ENCODE measurements at places on chromosomes 4 and X. TPM values are rescaled to one million over a fixed set of nuclear protein-coding genes. Genes with fewer than 3 reads are reported as not detected.
A peak's percentile ranks its signal among the peaks of the same experiment; 100 is the strongest.

PNMA5 gene
- total RNA-seq = not detected

OR13H1 gene
- not detected for total RNA-seq

SPANXN3 gene
- not detected for total RNA-seq

KLB gene
- not detected for total RNA-seq

CT47B1 gene
- total RNA-seq = not detected

ADH1A gene
- total RNA-seq = not detected

MND1 gene
- 2.7 TPM for total RNA-seq

CNGA1 gene
- not detected for total RNA-seq

GPRASP3 gene
- total RNA-seq = 3.3 TPM

PRRG3 gene
- not detected for total RNA-seq

TBX22 gene
- total RNA-seq = not detected

UCHL1 gene
- 348 TPM for total RNA-seq

SSX1 gene
- not detected for total RNA-seq

STPG2 gene
- 0.29 TPM for total RNA-seq

GRCh38 chr4:98685225-98686042 is 27.0 kb upstream of the TSPAN5 start:
- H3K4me1 ChIP-seq = peaks cover 18% of the 10 kb centered on the region
- H3K4me3 ChIP-seq = no peak overlapping the region
- H3K27me3 ChIP-seq = no peaks in the 10 kb centered on the region
- no peaks in the 10 kb centered on the region for H3K36me3 ChIP-seq
- no peak overlapping the region for H3K27ac ChIP-seq
- DNase-seq = no peak

- H3K27me3 ChIP-seq = no peaks in the 10 kb centered on the region
- H3K27ac ChIP-seq = no peak overlapping the region
- H3K36me3 ChIP-seq = no peaks in the 10 kb centered on the region
- no peak overlapping the region for H3K4me3 ChIP-seq
- DNase-seq = no peak
Observed at GRCh38 chr4:70515367-70516250, 2.8 kb upstream of the AMTN start.

DNA sequence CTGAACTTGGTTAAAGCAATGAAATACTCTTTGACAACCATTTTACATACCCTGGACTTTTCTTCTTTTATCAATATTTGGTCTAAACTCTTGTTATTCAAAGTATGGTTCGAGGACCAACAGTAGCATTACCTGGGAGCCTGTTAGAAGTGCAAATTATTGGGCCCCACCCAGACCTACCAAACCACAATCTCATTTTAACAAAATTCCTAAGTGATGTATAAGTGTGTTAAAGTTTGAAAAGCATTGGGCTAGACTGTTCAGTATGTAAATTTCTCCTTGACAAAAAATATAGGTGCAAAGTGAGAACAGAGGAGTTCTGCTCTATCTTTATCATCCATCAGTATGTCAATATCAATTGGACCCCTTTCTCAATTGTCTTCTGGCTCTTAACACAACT is 67.1 kb downstream of the PGRMC1 start:
- H3K4me3 ChIP-seq = no peak overlapping the region
- DNase-seq = no peak
- H3K27ac ChIP-seq = no peak overlapping the region
- H3K36me3 ChIP-seq = no peaks in the 10 kb centered on the region

DNA sequence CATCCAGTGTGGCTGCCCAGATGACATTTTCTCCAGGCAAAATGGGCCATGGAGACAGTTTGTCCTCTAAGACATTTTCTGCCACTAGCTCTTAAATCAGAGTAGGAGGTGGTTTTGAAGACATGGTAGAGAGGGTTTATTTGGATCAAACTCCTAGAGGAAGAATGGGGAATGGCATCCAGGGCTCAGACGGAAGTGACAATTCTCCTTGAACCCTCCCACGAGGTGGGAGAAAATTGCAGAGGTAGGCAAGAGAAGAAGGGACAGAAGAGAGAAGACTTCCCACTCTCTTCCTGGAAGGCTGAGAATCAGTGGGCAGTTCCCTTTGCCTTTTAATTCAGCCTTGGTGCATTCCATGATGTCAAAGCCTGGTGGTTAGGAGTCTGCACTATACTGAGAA is 194.0 kb downstream of the SMIM20 start:
- H3K4me1 ChIP-seq = peaks cover 9% of the 10 kb centered on the region
- H3K36me3 ChIP-seq = no peaks in the 10 kb centered on the region
- no peak overlapping the region for H3K4me3 ChIP-seq
- DNase-seq = no peak
- no peaks in the 10 kb centered on the region for H3K27me3 ChIP-seq

DNA sequence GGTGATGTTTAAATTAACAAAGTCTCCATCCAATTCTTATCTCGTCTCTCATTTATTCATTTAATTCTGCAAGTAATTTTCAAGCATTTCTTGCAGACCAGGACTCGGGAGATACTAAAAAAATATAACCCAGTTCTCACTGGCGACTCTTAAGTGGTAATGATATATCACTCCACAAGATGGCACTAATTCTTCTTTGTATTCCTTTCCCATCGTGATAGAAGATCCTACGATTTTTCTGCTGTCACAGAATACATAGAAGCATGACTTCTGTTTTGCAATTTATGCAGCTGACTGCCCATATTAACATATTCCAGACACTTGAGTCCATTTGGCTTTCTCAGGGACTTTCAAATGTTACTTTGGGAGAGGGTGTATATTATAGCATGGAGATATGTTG is 64.0 kb upstream of the FGF13 start:
- H3K27me3 ChIP-seq = no peaks in the 10 kb centered on the region
- no peaks in the 10 kb centered on the region for H3K36me3 ChIP-seq
- no peaks in the 10 kb centered on the region for H3K4me1 ChIP-seq
- H3K4me3 ChIP-seq = no peak overlapping the region

DNA sequence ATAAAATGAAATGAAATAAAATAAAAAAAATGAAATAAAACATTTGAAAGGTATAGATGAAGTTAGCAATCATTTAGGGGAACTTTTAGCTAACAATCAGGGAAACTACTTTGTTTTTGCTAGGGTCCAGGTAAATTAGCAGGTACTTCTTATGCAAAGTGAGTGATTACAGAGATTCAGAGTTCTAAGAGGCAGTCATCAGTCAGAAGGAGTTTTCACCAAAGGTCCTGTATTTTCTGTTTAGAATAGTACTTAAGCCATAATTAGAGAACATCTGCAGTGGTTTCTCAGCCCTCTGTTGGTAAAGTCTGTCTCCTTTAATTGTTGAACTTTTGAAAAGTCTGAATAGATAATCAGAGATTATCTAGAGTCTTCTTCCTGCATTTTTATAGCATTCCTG is 50.6 kb downstream of the STIM2 start:
- H3K27ac ChIP-seq = no peak overlapping the region
- H3K36me3 ChIP-seq = no peaks in the 10 kb centered on the region
- H3K27me3 ChIP-seq = no peaks in the 10 kb centered on the region
- no peak for DNase-seq
- no peaks in the 10 kb centered on the region for H3K4me1 ChIP-seq

DNA sequence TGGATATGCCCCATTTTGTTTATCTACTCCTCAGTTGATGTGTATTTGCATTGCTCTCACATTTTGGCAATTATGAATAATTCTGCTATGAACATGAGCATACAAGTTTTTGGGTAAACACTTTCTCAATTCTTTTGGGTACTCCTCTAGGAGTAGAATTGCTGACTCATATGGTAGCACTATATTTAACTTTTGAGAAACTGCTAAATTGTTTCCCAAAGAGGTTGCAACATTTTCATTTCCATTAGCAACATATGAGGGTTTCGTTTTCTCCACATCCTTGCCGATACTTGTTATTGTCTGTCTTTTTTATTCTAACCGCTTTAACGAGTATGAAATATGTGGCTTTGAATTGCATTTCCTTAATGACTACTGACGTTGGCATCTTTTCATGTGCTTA is 185.4 kb downstream of the TSPAN5 start:
- H3K4me1 ChIP-seq = peaks cover 40% of the 10 kb centered on the region
- no peak overlapping the region for H3K27ac ChIP-seq
- no peaks in the 10 kb centered on the region for H3K27me3 ChIP-seq
- H3K4me3 ChIP-seq = no peak overlapping the region
- DNase-seq = peak; percentile 27

GRCh38 chrX:17024886-17025285 is 78.4 kb downstream of the REPS2 start:
- DNase-seq = no peak
- H3K4me1 ChIP-seq = no peaks in the 10 kb centered on the region
- H3K36me3 ChIP-seq = no peaks in the 10 kb centered on the region

GRCh38 chrX:123171781-123172180 is 12.3 kb upstream of the GRIA3 start:
- H3K36me3 ChIP-seq = no peaks in the 10 kb centered on the region
- H3K27me3 ChIP-seq = no peaks in the 10 kb centered on the region
- H3K4me3 ChIP-seq = no peak overlapping the region
- no peak for DNase-seq

GRCh38 chr4:7572894-7573293 is 138.2 kb upstream of the PSAPL1 start:
- H3K27ac ChIP-seq = no peak overlapping the region
- DNase-seq = no peak
- no peaks in the 10 kb centered on the region for H3K4me1 ChIP-seq
- H3K27me3 ChIP-seq = peaks cover 3% of the 10 kb centered on the region
- H3K36me3 ChIP-seq = no peaks in the 10 kb centered on the region

DNA sequence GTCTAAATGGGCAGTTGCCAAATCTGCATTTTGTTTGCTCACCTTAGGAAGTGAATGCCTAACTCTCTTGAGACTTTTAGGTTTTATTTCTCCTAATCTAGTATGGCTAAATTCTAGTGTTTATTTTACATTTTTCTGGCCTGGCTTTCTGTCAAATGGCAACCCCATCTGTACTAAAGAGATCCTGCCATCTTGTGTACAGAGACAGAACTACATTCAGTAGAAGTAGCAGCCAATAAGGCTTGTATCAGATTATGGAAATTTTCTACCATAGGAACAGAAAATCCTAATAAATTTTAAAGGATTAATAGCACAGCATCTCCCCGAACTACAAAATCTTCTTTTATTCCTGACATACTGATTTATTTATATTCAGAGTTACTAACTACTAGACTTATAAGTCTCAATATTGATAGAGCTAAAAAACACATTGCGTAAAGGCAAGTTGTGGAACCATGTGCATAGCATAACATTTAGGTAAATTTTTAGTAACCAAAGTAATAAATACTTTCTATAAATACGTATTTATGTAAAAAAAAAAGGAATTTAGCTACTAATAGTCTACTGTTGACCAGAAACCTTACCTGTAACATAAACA is 45.5 kb downstream of the TMEM144 start:
- DNase-seq = no peak
- peaks cover 3% of the 10 kb centered on the region for H3K4me1 ChIP-seq
- H3K4me3 ChIP-seq = no peak overlapping the region
- H3K27me3 ChIP-seq = no peaks in the 10 kb centered on the region
- H3K27ac ChIP-seq = no peak overlapping the region
- no peaks in the 10 kb centered on the region for H3K36me3 ChIP-seq

DNA sequence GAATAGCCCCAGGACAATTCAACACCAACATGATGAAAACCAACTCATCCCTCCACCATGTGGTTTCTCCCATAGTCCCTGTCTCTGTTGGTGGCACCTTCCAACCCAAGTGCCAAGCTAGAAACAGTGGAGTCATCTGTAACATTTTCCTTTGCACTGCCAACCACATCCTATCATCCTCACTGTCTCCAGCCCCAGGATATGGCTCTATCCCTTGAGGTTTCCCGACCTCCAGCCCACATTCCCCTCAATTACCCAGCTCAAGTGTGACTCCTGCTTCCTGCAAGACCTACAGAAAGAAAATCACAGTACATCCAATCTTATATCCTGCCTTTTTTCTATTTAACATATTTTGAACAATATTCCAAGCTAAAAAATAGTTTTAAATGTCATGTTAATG is 24.2 kb downstream of the PNMA6F start:
- H3K4me3 ChIP-seq = no peak overlapping the region
- no peaks in the 10 kb centered on the region for H3K36me3 ChIP-seq
- H3K4me1 ChIP-seq = no peaks in the 10 kb centered on the region

- H3K36me3 ChIP-seq = no peaks in the 10 kb centered on the region
- no peaks in the 10 kb centered on the region for H3K4me1 ChIP-seq
- no peak overlapping the region for H3K27ac ChIP-seq
- H3K27me3 ChIP-seq = no peaks in the 10 kb centered on the region
- no peak overlapping the region for H3K4me3 ChIP-seq
Observed at GRCh38 chr4:62004881-62005280, 804.8 kb downstream of the ADGRL3 start.

- DNase-seq = no peak
- H3K36me3 ChIP-seq = no peaks in the 10 kb centered on the region
- H3K4me1 ChIP-seq = peaks cover 4% of the 10 kb centered on the region
Observed at GRCh38 chrX:150542846-150543229, 25.6 kb upstream of the MTM1 start.

DNA sequence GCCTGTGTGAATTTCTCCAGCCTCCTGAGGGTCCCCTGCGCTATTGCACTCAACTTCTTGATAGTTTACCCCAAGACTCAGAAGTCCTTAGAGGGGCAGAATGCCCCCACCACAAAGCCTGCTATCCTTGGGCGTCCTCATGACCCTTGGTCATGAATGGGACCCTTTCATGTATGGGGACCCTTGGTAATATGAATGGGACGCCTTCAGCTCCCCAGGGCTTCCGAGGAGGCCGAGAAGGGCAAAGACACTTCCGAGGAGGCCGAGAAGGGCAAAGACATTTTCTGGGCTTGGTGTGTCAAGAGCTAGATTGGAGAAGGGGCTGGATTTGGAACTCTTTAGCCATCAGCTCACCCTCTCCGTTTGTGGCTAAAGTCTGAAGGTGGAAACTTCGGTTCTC is 8.6 kb downstream of the SHOX start:
- H3K27me3 ChIP-seq = peaks cover 3% of the 10 kb centered on the region
- H3K27ac ChIP-seq = no peak overlapping the region
- no peak overlapping the region for H3K4me3 ChIP-seq
- DNase-seq = peak; percentile 38
- no peaks in the 10 kb centered on the region for H3K36me3 ChIP-seq

DNA sequence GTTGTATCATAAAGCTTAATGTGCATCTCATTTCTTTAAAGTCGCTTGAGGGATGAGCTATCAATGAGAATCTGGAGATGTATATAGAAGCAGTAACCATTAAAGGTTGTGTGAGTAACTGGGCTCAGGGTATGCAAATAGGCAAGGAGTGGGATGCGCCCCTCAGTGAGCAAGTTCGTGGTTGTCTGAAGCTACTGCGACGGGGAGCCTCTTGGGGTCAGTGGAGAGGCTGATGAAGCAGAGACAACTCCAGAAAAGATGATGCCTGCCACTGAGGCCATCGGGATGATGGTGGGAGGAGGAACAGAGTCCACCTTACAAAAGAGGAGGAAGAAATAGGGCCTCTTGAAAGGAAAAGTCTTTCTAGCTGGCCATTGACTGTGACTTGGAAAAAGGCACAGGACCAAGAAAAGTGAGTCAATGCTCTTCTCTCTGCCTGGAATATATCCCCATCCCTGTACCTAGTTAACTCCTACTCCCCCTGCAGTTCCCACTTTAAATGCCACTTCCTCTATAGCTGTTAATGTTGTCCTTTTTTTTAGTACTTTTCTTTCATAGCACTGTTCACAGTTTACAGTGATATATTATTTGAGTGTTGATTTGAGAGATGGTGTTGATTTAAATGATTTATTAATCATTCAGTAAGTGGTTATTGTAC is 51.4 kb upstream of the LSM6 start:
- no peak for DNase-seq
- H3K27ac ChIP-seq = no peak overlapping the region
- H3K4me3 ChIP-seq = no peak overlapping the region
- H3K36me3 ChIP-seq = no peaks in the 10 kb centered on the region
- H3K4me1 ChIP-seq = no peaks in the 10 kb centered on the region

GRCh38 chr4:150817804-150818528 is 197.1 kb downstream of the LRBA start:
- H3K4me3 ChIP-seq = no peak overlapping the region
- H3K27me3 ChIP-seq = no peaks in the 10 kb centered on the region
- no peaks in the 10 kb centered on the region for H3K36me3 ChIP-seq
- no peak overlapping the region for H3K27ac ChIP-seq
- H3K4me1 ChIP-seq = peaks cover 8% of the 10 kb centered on the region
- DNase-seq = no peak

Measured in osteoblast (primary cell).